Activated CD4-positive, alpha-beta memory T cell treated with anti-CD3 and anti-CD28 coated beads for 36 hours (primary cell): ENCODE measurements at places on chromosomes 12 and 14. TPM values are rescaled to one million over a fixed set of nuclear protein-coding genes. Genes with fewer than 3 reads are reported as not detected.

The BRMS1L gene
- 6.1 TPM for total RNA-seq

The TCL1B gene
- not detected for total RNA-seq

The GPR162 gene
- not detected for total RNA-seq

The AMDHD1 gene
- 2.1 TPM for total RNA-seq

The MEG3 gene
- not detected for total RNA-seq

The TPH2 gene
- not detected for total RNA-seq

The SPTB gene
- total RNA-seq, result 0.57 TPM

The CIROP gene
- not detected for total RNA-seq

The HOXC11 gene
- total RNA-seq, result not detected

The AICDA gene
- total RNA-seq, result not detected

The WNT5B gene
- total RNA-seq, result not detected

The MYL2 gene
- total RNA-seq, result not detected

The KLHL33 gene
- total RNA-seq, result 0.12 TPM

The NDUFA9 gene
- 122 TPM for total RNA-seq

The FMNL3 gene
- 31.2 TPM for total RNA-seq

The GLIPR1L2 gene
- 0.17 TPM for total RNA-seq

The KCNC2 gene
- not detected for total RNA-seq

The SLC38A1 gene
- 142 TPM for total RNA-seq

The PRPH gene
- total RNA-seq, result not detected

The INHBC gene
- not detected for total RNA-seq

The CCDC38 gene
- not detected for total RNA-seq

The CLEC6A gene
- total RNA-seq, result not detected

The FIGNL2 gene
- 0.29 TPM for total RNA-seq

The KRT78 gene
- not detected for total RNA-seq

The NPAS3 gene
- total RNA-seq, result not detected
